ENCODE measurements at places on chromosomes 4 and X.

GRCh38 chr4:107379054-107379869 lies 340.8 kb downstream of the PAPSS1 start:
- no peak for DNase-seq

GRCh38 chr4:94428884-94429283 lies 22.9 kb upstream of the PDLIM5 start:
- DNase-seq, result no peak

DNA sequence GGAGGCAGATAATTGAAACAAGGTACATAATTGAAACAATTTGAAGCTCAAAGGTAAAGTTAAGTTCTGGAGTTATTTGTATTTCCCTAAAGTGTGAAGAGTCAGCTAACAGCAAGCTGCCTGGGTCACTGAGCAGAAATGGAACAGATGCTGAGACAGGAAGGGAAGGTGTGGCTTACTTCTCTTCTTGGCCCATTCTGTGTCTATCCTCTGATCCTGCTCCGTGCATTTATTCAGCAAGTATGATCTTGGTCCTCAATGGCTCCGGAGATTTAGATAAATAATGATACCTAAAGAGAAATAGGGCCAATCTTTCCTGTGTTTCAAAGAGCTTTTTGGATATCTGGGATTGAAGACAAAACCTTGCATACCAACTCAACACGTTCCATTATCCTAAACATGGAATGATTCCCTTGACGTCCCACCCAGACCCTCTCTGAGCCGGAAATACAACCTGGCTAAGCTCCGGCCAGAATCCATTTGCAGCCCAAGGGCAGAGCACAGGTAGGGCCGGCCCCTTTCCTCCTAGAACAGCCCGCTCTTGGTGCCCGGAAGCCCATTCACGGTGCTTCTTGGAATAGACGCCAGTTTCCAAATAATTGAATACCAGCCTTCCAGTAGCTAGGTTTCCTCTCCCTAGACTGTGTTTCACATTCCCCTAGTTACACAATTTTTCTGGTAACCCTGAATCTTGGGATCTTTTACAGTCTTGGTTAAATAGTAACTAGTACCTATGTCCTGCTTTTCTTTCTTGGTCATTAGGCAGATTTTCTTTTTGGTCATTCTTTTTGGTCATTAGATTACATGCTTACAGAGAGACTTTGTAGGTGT lies 211.0 kb downstream of the NWD2 start:
- DNase-seq, result no peak

DNA sequence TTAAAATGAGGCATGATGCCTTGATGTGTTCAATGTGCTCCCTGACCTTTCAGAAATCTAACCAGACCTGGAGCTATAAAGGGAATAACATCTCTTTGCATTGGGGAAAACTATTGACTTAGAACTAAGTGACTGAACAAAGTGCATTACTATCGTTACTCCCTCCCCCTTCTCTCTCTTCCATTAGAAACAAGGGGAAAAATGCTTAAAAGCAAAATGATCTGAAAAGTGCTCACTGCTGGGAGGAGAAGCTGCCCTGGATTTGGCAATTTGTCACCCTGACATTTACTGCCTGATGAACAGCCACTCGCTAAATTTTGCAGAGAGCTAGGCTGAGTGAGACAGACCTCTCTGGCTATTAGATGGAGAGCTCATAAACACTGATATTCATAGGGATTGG lies 48.6 kb upstream of the PARM1 start:
- no peak for DNase-seq

DNA sequence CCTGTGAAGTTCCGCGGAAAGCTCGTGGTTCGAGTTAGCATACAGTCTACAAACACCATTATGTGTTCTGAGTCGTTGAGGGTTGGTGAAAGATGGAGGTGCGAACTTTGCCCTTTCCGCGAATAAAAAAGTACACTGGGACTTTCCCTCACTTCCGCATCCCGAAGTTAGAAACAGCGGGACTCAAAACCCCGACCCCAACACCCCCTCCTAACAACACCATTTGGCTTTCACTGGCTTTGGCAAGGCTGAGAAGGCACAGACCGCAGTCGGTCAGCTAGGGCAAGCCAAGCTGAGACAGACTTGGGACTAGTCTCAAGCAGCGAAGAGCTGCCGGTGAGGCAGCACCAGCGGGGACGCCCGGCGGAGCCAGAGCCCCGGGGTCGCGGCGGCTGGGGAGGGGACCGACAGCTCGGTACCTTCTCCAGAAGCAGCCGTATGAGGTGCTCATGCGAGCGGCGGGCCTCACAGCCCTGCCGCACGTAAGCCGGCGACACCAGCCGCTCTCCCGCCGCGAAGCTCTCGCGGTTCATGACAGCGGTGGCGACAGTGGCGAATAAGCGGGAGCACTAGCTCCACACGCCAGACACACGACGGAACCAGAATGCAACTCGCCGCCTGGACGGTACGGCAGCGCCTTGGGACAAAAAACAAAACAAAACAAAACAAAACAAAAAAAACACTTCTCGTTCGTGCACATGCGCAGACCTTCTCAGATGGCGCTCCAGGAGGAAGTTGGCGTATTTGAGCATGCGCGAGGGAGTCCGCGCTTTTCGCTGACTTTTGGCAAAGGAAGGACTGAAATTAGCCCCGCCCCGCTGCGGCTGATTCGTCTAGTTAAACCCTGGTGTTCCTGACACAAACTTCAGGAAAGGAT lies at the start of gene SEPSECS:
TSS of gene SEPSECS (minus strand) at position 613 of the 877 bp plus-strand sequence. CDS start at position 533, 80 bp downstream.
- peak; percentile 95 for DNase-seq

DNA sequence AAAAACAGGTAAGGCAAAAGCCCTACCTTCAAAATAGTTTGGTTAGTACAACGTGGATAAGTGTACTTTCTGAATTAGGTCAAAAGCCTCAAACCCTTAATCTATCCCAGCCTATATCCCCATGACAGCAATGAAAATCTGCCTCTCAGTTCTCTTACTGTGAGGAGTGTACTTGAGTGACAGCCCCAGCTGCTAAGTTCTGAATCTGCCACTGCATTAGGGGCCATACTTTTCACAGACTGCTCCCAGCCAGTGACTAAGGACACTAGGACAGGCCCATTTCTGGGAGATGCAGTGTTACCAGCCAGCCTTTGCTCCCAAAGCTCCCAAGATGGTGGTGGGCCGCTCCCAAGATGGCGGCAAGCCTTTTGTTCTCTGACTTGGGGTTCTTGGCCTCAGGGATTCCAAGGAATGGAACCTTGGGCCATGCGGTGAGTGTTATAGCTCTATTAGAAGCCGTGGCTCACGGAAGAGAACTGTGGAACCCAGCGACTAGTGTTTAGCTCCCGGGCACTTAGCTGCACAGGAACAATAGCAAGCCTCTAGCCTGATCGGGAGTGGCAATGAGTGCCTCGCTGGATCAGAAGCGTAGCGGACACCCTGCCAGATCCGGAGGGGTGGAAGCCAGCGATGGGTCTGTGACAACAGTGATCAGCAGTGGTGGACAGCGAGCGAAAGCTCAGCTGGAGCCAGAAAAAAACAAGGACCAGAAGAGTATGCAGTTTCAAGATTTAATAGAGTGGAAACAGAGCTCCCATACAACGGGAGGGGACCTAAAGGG lies 175.6 kb upstream of the NRK start:
- no peak for DNase-seq

DNA sequence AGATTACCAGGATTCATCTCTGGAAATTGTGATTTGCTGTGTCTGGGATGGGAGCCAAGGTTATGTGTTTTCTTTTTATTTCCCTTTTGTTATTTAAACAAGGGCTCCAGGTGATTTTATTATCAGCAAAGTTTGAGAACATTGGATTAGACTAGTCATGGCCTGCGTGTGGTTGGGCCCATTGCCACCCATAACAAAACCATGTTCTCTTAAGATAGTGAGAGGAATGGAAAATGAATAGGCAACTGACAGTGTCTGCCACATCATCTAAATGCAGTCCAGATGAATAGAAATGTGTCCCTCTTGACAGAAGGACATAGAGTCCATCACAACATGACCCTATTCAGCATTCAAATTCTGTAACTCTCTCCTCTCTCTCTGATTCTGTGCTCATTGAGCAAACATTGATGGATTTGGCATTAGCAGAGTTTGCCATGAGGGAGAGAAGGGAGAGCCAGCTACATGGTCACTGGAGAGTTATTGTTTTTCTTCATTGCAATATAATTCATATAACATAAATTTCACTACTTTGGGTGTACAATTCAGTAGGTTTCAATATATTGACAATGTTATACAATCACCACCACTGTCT lies 11.7 kb downstream of the XK start:
- DNase-seq, result no peak

- no peak for DNase-seq
These were observed 4.8 kb upstream of the SYNPO2 start for GRCh38 chr4:118883861-118884260.

DNA sequence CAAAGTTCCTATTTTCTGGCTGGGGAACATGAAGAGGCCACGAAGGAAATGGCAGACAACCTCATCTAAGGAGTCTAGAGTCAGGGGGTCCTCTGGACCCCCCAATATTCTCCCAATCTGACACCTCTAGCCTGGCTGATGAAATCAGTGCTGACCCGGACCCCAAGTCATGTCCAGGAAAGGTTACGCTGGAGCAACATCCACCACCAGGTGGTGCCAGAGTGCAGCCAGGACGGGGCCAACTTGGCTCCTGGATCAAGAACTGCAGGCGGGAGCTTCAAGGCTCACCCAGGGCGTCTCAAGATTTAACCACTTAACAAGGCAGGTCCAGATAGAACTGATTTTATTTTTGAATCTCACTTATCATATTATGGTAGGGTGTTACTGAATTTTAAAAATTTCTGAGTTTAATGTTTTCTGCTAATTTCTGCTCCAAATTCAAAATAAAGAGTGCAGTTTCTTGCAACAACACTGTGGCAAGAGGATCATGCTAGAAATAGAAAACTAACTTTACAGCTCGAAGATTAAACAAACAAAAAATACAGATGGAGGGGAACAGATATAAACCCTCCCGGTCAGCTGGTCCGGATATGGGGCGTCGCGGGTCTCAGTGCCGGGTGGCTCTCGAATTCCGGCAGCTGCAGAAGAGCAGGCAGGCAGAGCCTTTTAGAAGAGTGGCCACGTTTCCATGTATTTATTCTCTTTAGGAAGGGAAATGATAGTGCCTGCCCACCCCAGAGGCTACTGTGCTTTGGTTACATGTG lies 135.5 kb downstream of the AFAP1 start:
- peak; percentile 84 for DNase-seq

DNA sequence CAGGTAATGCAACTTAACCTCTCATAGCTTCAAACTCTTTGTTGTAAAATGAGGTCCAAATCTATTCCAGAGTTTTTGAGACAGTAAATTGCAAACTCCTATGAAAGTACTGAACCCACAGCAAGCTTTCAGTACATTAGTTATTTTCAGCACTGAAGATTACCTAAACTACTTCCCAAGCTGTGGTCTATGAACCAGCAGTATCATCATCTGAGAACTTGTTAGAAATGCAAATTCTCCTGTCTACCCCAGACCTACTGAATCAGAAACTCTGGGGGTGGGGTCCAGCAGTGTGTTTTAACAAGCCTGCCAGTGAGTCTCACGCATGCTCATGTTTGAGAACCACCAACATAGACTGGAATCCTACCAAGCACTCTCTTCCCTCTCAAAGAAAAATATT lies 5.7 kb upstream of the CASP6 start:
- DNase-seq, result no peak

DNA sequence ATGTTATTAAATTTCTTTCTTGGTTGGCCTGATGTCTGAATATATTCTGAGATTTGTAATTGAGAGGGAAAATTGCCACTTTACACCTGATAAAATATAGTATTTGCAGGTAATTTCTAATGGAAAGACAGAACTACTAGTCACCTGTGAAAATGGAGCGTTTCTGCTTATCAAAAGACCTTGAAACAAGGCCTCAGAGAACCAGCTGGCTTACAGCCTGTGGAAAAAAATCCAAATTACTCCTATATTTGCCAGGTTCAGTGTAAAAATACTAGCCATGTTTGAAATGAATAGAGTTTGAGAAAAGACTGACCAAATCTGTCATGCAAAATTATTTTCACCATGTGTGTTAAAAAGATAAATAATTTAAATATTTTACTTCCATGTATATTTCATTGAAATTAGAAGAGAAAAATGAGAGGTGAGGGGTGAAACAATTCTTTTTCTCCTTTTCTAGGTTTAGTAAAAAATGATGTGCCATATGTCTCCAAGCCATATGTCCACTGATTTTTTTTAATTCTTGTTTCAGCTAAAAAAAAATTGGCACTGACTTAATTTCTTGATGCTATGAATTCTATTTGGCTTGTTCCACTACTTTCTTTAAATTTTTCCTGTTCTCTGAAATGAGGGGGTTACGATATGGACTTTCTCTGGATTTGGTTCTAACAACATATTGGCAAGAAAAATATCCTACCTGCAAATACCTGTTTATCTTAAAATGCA lies 464.9 kb downstream of the GRXCR1 start:
- DNase-seq, result no peak

DNA sequence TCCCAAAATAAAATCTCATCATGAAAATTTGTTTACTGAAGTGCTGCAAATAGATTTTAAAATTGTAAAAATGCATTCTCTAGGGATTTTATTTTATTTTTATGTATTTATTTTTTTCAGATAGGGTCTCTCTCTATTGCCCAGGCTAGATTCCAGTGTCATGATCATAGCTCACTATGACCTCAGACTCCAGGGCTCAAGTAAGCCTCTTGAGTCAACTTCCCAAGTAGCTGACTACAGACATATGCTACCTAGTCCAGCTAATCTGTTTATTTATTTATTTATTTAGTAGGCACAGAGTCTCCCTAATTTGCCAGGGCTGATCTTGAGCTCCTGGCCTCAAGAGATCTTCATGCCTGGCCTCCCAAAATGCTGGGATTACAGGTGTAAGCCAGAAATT lies 317.7 kb upstream of the ANXA10 start:
- no peak for DNase-seq

- DNase-seq, result no peak
These were observed 60.5 kb upstream of the C1GALT1C1 start for GRCh38 chrX:120690344-120690743.

GRCh38 chr4:109472343-109472761 lies 38.7 kb downstream of the SEC24B start:
- DNase-seq, result no peak

Data from CD4-positive, alpha-beta T cell treated with Interferon alpha-2 for 1 hour (primary cell).